Stimulated activated CD4-positive, alpha-beta T cell treated with anti-CD3 and anti-CD28 coated beads, Interleukin-1b, Interleukin-23, amount 100 ng/mL, for 24 hours (primary cell): ENCODE measurements at places on chromosomes 5 and 9.

DNA sequence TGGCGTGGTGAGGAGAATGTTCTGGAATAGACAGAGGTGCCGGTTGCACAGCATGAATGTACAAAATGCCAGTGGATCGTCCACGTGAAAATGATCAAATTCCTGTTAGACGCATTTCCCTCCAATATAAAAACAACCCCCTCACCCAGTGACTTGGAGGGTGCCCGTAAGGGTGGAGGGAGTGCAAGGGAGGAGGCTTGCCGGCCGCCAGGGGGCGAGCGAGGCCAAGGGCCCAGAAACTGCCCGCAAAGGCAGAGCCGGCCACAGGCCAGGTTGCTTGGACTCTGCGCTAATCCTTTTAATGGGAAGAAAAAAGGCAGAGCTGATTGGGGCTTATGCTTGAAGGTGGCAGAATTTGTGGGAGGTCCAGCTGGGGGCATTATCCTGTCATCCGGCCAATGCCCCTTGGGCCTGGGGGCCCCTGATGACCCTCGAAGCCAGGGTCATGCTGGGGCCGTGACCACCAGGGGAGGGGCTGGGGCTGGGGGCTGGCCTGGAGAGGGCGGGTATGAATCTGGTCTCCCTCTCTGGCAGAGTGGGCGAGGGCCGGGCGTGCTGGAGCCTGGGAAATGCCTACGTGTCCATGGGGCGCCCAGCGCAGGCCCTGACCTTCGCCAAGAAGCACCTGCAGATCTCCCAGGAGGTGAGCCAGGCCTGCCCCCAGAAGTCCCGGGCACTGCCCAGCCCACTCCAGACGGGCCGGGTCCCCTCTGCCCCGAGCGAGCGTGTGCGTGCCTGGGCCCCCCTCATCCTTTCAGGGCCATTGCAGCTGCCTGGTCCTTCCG, 12.0 kb downstream of the GPSM1 start:
- no peak for DNase-seq

GRCh38 chr5:101278917-101279316, 375.8 kb upstream of the ST8SIA4 start:
- DNase-seq = no peak

- DNase-seq = no peak
Observed at GRCh38 chr9:74838351-74838750, 49.4 kb downstream of the TRPM6 start.

DNA sequence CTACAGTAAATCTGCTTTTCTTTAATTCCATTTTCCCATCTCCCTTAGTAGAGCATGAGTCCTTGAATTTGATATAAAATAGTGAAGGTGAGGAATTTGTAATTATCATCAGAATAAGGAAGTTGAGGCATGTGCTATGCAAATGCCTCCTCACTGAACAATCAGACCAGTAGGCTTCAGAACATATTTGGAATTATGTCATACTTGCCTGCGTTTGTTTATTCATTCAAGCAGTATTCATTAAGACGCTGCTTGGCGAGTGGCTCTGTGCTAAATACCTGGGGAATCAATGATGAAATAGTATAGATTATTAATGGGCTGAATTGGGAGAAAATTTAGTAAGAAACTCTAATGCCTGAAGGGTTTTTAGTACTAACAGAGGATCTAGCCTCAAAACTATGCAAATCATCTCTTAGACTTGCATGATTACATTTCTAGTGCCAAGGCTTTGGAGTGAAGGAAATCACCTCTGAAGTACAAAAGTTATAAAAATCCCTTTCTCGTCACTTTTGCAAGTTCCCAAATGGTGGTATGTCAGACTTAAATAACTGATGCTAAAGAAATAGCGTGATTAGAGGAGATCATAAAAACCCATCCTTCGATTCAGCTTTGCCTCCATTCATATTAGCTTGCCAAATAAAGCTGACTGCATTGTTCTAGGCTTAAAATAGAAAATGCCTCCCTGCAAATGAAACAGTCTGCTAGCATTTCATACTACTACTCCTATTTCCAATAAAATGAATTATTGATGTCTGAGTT, 141.7 kb downstream of the PCSK5 start:
- DNase-seq = no peak

DNA sequence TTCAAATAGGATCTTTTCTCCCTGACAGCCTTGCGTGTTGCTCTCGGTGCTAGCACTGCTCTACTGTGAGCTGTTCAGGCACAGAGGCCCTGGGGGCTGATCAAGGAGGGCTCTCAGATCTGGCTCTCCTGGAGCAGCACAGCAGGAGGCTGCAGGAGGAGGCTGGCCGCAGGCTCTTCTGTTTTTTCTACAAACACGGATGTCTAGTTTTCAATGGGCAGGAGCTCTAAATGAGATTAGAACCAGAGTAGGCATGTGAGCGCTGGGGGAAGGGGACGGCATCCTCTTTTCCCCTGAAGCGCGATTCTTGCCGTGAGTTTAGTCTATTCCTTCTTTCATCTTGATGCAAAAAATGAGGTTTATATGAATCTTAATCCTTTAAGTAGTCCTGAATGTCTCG, 61.7 kb upstream of the IRX4 start:
- DNase-seq = no peak

DNA sequence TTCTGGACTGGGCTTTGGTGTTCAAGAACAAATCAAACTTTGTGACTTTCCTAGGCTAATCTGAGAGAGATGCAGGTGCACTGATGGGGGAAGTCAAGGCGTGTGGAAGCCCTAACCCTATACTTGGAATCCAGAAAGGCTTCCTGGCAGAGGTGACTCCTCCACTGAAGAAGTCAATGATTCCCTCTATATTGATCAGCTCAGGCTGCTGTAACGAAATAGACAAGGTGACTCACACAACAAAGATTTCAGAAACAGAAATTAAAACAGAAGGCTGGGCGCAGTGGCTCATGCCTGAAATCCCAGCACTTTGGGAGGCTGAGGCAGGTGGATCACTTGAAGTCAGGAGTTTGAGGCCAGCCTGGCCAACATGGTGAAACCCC, 69.6 kb upstream of the GGTA1 start:
- no peak for DNase-seq

GRCh38 chr9:136175616-136176197, 29.2 kb downstream of the LHX3 start:
- no peak for DNase-seq

- no peak for DNase-seq
Observed at GRCh38 chr9:35960039-35960655, 2.2 kb upstream of the OR2S2 start.

DNA sequence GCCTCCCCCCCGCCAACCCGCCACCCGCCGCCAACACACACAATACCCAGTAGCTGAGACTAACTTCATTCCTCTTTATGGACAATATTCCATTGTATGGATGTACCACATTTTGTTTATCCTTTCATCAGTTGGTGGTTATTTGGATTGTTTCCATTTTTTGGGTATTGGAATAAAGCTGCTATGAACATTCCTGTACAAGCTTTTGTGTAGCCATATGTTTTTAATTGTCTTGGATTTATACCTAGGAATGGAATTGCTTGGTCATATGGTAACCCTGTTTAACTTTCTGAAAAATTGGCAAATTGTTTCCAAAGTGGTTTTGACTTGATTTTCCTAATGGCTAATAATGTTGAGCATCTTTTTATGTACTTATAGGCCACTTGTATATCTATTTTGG, 4.9 kb upstream of the UBTD2 start:
- DNase-seq = no peak

DNA sequence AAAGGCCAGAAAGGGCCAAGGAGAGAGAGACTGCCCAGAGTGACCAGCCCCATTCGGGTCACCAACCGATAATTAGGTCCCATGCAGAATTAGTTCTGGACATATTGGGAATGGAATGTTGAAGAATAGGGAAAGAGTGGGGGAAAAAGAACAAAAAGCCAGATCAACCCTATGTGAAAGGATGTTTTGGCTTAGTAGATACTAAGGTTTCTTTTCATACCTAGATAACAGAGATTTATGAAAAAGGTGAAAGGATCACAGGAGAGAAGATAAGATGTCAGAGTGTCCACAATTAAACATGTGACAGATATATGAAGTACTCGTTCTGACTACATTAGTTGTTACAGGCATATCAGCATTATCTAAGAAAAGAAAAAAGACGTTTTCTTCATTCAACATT, 52.1 kb downstream of the MARCHF3 start:
- no peak for DNase-seq

GRCh38 chr9:70111641-70112236, 68.1 kb downstream of the MAMDC2 start:
- no peak for DNase-seq
